Activated CD4-positive, alpha-beta T cell treated with anti-CD3 and anti-CD28 coated beads for 4 hours (primary cell): ENCODE measurements at places on chromosomes 5 and 9.

GRCh38 chr5:147169399-147169798 is 65.4 kb upstream of the STK32A start:
- DNase-seq, result no peak

DNA sequence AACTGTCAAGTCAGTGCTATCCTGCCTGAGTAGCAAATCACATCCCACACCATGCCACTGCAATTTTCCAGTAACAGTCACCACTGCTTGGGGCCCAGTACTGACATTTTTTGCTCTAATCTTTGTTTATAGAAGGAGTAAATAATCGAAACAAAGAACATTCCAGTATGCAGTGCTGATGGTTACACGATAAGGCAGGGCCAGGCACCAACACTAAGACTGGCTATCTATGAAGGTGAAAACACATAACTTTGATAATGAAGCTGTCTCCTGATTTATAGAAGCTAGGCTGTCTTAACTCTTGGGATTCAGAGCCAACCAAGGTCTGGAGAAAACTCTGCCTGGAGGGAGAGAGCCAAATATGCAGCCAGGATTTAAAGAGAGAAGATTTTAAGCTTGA is 365.3 kb downstream of the BNC2 start:
- DNase-seq, result no peak

DNA sequence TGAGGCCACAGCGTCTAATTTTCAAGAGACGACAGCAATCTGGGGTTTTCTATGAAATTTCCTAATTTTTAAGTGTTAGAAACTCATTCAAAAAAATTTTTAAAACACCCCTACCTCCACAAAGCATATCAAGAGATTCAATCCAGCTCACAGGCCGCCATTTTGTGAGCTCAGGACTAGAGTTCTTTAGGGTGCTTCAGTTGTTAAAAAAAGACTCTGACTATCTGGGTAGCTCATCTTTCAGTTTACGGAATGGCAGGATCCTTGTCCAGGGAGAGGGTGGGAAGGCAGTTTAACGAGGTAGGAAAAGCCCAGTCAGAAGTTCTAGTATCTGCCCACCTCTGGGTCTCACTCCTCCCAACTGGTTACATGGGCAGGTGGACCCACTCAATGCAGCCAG is 43.1 kb downstream of the CAMK2A start:
- DNase-seq, result no peak

GRCh38 chr9:18707061-18707461 is 233.1 kb downstream of the ADAMTSL1 start:
- no peak for DNase-seq

DNA sequence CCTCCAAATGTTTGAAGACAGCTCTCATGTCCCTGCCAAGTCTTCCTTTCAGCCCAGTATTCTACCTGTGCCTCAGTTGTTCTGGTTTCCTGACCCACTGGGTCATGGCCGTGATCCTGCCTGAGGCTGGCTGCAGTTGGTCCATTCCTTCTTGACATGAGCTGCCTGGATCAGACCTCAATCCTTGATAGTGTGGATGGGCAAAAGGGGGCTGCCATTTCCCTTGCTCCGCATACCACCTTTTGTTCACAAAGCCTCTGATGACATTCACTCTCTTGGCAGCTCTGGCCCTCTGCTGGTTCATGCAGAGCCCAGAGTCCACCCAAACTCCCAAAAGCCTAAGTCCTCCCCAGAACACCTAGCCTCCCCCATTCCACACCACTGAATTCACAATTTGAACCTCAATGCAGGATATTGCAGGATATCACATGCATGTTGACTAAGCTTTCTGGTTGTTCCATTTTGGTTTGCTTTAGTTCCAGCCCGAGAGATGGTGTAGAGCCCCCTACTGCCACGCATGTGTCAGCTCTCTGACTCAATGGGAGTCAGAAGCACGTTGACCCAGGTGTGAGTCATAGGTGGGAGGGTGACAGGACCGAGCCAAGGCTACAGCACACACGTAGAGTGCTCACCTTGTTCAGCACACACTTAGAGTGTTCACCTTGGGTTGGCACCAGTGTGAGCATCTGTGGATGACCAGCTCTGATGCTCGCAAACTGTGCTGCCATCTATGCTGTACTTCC is 137.2 kb downstream of the MTX3 start:
- no peak for DNase-seq
